ENCODE measurements at places on chromosomes 7 and 10.

DNA sequence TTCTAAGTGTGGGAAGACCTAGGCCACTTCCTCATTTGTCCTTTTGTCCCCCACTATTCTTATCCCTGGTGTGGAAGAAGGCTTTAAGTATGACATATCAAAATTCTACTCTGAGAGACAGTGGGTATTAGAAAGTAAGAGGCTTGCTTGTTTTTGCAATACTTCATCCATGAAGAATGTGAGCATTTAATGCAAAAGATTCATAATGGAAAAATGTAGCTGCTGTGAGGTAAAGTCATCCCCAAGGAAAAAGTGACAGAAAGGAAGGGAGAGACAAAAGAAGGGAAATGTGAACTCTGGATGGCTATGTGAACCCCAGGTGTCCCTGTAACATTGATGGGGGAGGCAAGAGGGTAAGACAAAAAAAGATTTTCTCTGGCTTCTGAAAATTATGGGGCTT is 607.5 kb downstream of the SORCS1 start:
- no peak for DNase-seq

DNA sequence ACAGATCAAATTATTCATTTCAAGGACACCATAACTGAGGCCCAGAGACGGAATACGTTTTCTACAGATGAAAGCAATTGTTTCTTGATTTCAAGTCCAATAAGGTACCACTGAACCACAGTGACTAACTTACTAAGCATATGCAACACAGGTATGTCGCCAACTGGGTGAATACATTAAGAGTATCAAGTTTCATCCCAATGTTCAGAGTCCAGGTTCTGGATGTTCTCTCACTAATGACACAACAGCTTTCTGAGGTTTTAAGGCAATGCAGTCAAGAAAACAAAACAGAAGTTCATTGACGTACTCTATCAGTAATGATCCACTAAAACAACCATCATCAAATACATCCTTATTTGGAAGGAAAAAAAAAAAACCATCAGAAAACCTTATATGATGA is 35.8 kb downstream of the NSUN6 start:
- DNase-seq, result no peak

GRCh38 chr10:5560817-5561703 is 36.3 kb downstream of the CALML3 start:
- DNase-seq, result no peak

DNA sequence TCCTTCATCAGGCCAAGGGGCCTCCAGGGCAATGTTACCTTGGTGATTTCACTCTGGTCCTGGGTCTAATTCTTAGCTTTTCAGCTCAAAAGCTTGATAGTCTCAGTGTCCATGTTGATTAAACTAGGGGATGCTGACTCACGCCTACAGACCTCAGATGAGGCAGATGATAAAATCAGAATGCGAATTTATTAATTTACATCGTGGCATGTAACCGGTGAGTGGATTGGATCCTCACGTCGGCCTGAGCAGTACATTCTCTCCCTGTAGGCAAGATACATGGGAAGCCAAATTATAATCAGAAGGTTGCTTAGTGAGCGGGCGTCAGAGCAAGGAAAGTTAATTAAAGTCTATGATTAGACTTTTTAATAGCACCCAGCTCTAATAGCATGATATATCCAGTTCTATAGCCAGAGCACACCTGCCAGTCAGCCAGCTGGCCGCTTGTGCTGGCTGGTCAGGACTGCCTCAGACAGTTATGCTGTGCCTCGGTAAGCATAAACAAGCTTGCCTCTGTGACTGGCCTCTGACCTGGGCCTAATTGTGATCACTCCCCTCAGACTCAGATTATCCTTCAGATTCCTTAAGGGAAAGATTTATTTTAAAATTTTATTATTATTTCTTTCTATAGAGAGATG is 20.2 kb upstream of the CPA5 start:
- DNase-seq, result no peak

DNA sequence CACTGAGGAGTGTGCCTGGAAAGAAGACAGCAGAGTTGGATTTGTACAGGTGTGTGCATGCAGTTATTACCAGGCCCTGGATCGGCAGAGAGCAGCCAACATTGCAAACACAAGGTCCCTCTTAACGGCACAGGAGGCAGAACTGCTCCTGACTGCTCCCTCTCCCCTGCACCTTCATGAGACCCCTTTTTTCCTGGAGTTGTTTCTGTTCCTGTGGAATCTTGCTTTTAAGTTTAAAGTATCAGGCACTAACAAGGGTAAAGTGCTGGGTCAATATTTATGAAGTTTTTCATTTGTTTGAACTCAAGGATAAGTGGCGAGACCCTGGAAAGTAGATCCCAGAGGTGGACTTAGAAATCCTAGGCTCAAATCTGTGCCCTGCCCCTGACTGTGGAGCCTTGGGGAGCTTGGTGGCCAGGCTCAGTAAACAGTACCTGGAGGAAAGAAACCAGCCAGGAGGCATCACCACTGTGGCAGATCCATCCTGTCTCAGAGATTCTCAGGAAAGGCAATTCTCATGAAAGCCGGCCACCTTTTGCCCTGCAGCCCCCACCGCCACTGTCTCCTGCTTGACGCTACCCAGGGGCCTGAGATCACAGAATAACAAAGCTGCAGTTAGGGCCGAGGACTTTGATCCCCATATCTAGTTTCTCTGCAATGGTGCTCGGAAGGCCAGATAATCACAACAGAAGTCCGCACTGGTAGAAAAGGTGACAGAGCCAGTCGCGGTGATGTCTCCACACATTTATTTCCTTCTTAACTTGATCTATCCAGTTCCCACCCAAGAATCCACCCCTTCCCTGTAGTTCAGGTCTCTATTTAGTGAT is 36.7 kb downstream of the DDC start:
- DNase-seq, result no peak

- peak; percentile 89 for DNase-seq
These were observed at the start of gene IL15RA for GRCh38 chr10:5977471-5978229. IL15RA (minus strand) TSS chr10:5977543; CDS start chr10:5977492, 51 bp downstream.

- no peak for DNase-seq
These were observed 454.4 kb downstream of the AUTS2 start for GRCh38 chr7:70052691-70053090.

GRCh38 chr7:156031679-156032478 is 219.6 kb upstream of the SHH start:
- no peak for DNase-seq

GRCh38 chr10:122141821-122142640 is 129.1 kb upstream of the BTBD16 start:
- no peak for DNase-seq

DNA sequence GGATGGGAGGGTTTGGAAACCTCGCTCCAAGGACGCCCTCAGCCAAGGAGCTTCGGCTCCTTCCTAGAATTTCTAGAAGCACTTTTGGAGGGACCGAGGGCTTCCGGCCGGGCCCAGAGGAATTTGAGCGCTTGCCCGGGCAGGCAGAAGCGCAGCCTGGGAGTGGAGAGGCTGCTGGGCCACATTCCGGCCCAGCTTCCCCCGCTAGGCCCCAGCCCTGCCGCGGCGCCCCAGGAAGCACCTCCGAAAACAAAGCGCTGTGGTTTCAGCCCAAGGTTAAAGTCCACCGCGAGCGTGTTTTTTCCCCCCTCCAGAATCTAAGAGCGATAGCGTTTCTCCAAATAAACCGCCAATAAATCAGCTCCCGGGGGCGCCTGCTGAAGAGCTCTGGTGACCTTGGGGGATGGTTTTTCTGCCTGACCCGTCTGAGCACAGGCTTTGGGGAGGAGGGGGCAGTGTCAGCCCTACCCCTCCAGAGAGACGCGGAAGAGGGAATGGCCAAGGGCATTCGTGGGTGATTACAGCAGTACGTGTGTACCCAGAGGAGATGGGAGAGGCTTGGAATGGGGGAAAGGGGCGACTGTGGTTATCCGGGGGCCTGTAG is 5.7 kb upstream of the TNRC18 start:
- no peak for DNase-seq

DNA sequence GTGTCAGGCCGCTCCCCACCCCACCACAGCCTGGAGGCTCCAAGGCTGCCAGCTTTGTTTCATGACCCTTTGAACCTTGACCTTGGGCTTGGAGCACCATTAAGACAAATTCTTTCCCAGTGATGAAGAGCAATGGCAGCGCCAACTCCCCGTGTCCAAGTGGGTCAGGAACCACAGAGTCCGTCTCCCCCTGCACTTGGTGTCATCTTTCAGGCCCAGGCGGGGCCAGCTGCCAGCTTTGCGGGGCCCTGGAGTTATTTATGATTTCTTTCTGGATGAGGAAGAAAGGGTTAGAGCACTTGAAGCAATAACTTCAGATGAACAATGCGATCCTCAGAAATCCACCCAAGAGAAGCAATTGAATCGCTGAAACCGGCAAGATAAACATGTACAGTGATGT is 110.8 kb downstream of the MYL10 start:
- DNase-seq, result no peak

DNA sequence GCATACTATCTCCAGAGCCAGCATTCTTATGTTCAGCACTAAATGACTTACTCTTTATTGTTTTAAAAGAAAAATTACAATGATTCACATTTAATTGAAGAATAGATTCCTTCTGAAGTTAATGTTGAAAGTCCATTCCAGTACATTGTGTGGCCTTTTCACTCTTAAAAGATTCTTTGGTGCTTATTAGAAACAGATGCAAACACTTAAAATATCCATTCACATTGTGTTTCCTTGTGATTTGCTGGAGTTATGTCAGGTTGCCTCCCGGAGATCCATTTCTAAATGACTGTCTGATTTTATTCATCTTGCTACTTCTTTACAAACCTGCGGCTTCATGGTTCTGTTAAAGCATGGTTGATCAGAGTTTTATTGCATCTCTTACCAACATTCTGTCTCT is 152.8 kb downstream of the FOXP2 start:
- no peak for DNase-seq

GRCh38 chr10:87868277-87868676 is 4.9 kb downstream of the PTEN start:
- no peak for DNase-seq

- no peak for DNase-seq
These were observed 26.5 kb downstream of the ANKRD7 start for GRCh38 chr7:118250860-118251494.

GRCh38 chr7:93475811-93476210 is 98.7 kb downstream of the CALCR start:
- DNase-seq, result no peak

GRCh38 chr10:49152663-49153062 is 18.8 kb upstream of the FAM170B start:
- no peak for DNase-seq

DNA sequence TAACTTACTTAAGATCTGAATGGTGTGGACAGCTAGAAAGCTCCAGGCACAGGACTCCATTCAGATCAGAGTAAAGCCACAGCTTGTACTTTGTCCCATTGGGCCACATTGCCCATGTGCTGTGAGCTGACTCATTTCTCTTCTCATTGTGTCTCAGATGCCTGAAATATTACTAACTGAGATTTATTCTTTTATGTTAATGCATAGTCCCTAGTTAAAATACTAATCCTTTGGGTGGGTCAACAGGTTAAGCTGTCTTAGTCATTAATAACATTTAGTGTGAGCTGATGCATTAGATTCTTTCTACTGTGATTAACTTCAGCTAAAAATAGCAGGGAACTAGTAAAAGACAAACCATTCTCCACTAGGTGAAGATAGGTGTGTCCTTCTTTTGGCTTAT is 104.7 kb upstream of the ARMC3 start:
- DNase-seq, result no peak

DNA sequence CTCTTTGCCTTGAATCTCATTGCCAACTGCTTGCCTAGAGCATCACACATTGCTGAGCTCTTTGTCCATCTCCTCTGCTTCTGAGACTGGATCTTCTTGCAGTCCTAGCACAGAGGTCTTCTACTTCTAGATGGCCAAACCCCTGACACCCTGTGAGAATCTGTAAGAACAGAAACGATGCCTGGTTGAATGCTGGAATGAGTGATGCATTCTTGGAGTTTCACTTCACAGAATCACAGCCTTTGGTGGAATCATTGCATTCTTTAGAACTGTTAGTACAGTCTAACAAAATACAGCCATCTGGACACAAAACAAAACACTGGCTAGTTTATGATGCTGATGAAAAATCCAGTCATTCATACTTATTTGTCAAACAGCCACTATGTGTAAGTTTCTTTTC is 141.7 kb upstream of the ITGB1 start:
- DNase-seq, result no peak

GRCh38 chr7:2820508-2820934 is 23.6 kb downstream of the GNA12 start:
- DNase-seq, result no peak

- DNase-seq, result no peak
These were observed 79.1 kb downstream of the PRTFDC1 start for GRCh38 chr10:24873281-24873683.

DNA sequence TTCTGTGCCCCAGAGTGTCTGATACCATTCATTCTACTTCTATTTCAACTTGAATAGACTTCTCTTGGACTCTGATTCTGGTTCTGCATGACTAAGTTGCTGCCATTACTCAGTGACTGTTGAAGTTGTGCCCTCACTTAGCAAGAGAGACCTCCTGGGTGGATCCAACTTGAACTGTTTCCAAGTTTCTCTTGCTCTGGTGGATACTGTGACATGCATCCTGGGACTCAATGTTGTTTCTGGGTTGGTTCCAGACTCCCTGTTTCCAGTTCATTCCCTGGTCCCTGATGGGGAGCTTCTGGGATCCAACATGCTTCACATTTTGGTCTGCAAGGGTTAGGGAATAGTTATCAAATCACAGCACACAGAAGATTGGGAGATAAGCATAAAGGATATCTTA is 26.2 kb upstream of the PRPF18 start:
- no peak for DNase-seq

GRCh38 chr10:75236178-75236825 is 545 bp upstream of the COMTD1 start:
- no peak for DNase-seq

- no peak for DNase-seq
These were observed 5.2 kb upstream of the COL26A1 start for GRCh38 chr7:101357433-101357832.

DNA sequence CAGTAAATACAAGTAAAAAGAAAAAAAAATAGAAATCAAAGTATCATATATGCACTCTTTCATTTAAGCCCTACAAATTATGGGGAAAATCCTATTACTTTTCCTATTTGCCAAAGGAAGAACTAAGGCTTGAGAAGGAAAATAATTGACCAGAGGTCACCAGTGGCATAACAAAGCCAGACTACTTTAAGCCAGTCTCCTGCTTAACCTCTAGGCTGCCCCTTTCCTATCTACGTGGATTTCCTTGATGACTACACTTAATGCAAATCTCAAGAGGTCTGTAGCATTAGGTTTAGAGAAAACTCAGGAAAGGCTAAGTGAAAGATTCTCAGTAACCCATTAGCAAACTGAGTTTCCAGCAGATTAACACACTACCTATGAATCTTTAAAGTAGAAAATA is 49.8 kb downstream of the TPK1 start:
- no peak for DNase-seq

DNA sequence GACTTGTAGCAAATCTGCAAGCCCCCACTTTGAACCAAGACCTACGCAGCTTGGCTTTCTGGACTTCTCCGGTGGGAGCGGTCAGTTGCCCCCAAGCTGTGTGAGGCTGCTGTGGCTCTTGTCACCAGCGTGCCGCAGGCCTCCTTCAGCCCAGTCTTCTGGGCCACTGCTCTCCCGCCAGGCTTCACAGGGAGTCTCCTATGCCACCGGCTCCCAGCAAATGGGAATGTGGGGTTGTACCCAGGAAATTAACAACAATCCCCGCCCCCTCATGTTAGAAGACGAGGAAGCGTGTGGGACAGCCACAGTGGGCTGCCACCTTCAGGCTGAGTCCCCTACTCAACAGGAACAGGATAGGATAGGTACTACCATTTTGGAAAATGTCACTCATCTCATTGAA is 4.2 kb downstream of the WDR86 start:
- DNase-seq, result no peak

GRCh38 chr7:86479144-86479543 is 164.6 kb upstream of the GRM3 start:
- DNase-seq, result no peak

All from stimulated activated CD4-positive, alpha-beta T cell treated with anti-CD3 and anti-CD28 coated beads, Interleukin-1b, Interleukin-23, amount 100 ng/mL, for 48 hours (primary cell).